ENCODE measurements at places on chromosomes 11 and 22.

- peak; percentile 52 for DNase-seq
Measured at GRCh38 chr22:33049119-33049729, 9.0 kb downstream of the SYN3 start.

- no peak for DNase-seq
Measured at GRCh38 chr11:34292111-34292510, 65.7 kb downstream of the ABTB2 start.

DNA sequence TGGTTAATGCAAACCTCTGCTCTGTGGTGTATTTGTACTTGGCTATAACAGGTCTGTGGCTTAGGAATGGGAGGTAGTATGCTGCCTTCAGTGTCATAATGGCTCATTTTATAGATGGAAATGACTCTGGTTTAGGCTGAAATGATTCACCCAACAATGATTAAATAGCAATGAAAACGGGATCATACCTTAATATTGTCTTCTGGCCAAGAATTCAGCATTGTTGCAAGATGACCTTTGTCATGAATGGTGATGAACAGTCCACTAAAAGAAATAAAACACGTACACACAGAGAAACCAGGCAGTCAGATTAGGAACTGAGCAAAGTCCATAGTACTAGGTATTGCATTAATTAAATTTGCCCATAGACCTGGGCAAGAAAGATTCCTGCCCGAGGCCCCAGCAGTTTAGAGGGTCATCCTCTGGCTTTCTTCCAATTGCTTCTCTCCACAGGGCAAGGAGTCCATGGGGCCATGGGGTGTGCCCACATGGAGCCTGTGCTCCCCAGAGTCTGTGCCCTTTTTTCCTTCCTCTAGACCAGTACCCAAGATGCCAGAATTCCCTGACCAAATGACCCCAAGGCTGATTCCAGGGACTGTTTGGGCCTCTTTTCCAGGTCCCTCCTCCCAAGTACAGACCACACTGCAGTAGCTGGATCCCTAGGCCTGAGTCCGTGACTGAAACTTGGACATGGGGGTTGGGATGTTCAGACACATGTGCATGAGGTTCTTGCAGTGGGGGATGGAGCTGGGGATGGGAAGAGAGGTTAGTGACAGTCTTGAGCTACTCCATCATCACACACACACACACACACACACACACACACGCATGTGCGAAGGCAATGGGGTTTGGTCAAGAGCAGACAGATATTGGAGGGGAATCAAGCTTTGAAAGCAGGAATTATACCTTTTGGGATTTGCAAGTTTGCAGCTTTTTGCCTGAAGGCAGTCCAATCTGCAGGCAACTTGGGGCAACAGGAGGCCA lies 134.2 kb downstream of the CCDC81 start:
- no peak for DNase-seq

DNA sequence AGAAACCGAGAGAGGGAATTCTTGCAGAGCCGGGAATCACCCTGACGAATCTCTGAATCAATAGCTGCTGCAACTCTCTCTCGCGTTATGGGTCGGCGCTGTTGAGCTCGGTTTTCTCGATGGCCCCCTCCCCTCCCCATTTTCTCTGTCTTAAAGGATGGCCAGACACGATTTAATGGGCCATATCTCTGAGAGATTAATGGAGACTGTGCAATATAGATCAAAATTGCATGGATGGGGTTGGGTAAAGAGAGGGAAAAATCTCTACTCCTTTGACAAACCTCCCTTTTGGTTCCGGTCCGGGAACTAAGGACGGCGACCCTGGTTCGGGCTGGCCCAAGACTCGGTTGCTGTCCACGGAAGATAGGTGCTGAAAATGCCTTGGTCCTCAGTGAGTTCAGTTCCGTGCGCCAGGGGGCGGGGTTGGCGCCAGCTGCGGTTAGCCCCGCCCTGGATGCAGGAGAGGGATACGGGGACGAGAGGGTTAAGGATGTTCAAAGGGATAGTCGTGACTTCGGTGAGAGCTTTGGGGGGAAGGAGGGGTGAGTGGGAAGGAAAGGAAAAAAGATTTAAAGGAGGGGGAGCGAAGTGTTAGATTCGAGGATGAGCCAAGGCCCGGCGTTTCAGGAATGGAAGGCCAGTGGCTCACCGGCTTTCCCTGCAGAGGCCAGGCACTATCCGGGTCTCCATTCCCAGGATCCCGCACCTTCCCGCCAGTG lies 103.6 kb upstream of the HSD17B12 start:
- no peak for DNase-seq

DNA sequence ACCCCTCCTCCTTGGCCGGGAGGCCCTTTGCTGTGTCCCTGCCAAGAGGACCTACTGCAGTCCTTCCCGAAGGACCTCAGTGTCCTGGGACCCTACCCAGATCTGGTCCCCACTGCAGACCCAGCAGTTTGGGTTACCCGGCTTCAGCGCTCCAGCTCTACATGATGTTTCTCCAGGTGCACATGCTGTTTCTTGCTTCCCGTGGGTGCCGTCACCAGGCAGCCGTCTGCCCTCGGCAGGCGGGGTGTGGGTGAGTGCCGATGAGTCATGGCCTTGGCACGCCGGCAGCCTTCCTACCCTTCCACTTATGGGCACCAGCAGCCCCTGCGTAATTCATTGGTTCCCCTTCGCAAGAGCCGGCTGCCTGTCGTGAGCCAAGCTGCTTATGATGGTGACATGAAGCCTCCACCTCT lies 101.8 kb downstream of the BCR start:
- DNase-seq: no peak

DNA sequence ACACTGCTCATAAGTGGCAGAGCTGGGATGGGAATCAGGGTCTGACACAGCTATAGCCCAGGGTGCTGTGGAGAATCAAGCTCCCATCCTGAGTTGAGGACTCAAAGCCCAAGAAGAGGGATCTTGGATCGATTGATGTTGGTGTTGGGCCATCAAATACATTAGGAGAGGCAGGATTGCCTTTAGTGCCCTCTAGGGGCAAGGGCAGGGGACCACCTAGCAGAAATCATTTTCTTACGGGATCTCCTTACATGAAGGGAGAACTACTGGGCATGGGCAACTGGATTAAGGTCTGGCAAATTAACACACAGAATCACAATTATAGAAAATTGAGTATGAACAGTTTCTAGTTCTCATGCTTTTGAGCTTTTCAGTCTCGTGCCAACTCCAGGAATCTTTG lies 24.9 kb upstream of the EMSY start:
- no peak for DNase-seq

GRCh38 chr22:18056161-18056666 lies 21.6 kb upstream of the PEX26 start:
- no peak for DNase-seq

- DNase-seq: no peak
Measured at GRCh38 chr11:113632981-113633380, 73.1 kb downstream of the TMPRSS5 start.

GRCh38 chr11:61554172-61554988 lies 26.5 kb downstream of the SYT7 start:
- peak; percentile 21 for DNase-seq

DNA sequence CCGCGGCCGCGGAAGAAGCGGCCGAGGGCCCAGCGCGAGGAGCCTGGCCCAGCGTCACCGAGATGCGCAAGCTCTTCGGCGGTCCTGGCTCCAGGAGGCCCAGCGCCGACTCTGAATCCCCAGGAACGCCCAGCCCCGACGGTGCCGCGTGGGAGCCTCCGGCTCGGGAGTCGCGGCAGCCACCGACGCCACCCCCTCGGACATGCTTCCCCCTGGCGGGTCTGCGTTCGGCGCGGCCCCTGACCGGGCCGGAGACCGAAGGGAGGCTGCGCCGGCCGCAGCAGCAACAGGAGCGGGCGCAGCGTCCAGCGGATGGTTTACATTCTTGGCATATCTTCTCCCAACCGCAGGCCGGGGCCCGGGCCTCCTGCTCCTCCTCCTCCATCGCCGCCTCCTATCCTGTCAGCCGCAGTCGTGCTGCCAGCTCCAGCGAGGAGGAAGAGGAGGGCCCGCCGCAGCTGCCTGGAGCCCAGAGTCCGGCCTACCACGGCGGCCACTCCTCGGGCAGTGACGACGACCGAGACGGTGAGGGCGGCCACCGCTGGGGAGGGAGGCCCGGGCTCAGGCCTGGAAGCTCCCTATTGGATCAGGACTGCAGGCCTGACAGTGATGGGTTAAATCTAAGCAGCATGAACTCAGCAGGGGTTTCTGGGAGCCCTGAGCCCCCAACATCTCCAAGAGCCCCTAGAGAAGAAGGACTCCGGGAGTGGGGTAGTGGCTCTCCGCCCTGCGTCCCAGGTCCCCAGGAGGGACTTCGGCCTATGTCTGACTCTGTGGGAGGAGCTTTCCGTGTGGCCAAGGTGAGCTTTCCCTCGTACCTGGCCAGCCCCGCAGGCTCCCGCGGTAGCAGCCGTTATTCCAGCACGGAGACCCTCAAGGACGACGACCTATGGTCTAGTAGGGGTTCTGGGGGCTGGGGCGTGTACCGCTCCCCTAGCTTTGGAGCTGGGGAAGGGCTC lies 1.2 kb downstream of the ARHGEF17 start:
- DNase-seq: no peak

- no peak for DNase-seq
Measured at GRCh38 chr11:3180869-3181268, 15.8 kb upstream of the OSBPL5 start.

- DNase-seq: no peak
Measured at GRCh38 chr11:124894606-124895430, 2.8 kb downstream of the ROBO4 start.

DNA sequence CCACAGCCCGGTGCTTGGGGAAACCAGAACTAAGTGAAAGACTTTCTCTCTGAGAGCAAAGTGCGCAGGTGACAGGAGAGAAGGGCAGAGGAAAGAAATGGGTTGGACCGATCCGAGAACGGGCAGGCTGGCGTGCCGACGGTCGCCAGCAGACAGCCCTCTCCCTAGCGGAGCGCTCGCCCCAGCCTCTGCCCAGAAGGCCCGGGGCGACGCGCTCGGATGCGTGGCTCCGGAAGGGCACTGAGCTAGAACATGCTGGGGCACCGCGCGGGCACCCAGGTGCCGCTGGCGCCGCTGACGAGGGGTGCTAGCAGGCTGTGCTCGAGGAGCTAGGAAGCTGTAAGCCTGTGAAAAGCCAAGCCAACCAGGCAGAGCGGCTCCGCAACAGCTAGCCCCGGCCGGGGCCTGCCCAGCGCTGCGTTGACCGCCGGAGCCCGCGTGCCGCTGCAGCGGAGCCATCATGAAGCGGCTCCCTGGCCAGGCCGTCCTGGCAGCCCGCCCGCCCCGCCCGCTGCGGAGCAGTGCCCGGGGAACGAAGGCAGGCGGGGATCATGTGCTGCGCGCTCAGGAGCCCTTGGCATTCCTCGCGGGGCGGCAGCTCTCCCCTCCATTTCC lies 22.1 kb upstream of the RRAS2 start:
- DNase-seq: peak; percentile 16

DNA sequence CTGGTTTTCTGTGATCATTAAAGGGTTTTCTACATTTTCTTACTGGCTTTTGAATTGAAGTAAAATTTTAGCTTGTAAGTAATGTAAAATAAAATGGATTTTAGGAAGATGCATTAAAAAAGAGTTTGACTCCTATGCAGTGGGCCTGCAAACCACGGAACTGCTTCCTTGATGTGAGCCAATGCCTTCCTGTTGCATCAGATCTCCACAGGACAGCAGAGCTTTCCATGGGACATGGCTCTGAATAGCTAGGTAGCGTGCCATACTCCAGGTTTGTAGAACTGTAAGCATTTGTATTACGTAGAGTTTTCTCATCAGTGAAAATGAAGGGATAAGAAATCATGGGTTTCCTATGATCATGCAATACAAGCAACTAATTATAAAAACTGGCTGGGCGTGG lies 133.4 kb downstream of the SWAP70 start:
- no peak for DNase-seq

DNA sequence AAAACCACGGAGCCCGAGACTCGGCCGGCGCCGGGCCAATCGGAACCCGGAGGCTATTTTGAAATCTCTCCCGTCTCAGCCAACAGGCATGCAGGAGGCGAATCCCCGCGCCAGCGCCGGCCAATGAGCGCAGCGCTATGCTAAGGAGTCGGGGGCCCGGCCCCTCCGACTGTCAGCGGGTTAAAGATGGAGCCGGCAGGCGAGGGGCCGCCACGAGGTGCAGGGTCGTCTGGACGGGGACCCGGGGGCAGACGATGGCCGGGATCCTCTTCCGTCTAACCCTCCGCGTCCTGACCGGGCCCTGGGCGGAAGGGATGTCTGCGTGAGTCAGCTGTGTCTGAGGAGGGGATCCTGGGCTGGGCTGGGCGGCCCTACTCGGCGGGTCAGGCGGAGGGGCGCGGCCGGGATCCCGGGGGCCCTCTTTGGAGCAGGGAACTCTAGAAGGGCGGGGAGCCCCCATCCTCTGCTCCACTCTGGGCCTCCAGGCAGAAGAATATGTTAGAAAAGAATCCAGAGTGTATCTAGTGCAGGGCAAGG lies 10.0 kb downstream of the SDF2L1 start:
- peak; percentile 81 for DNase-seq

- DNase-seq: no peak
Measured at GRCh38 chr11:64631675-64632074, 40.7 kb downstream of the SLC22A12 start.

DNA sequence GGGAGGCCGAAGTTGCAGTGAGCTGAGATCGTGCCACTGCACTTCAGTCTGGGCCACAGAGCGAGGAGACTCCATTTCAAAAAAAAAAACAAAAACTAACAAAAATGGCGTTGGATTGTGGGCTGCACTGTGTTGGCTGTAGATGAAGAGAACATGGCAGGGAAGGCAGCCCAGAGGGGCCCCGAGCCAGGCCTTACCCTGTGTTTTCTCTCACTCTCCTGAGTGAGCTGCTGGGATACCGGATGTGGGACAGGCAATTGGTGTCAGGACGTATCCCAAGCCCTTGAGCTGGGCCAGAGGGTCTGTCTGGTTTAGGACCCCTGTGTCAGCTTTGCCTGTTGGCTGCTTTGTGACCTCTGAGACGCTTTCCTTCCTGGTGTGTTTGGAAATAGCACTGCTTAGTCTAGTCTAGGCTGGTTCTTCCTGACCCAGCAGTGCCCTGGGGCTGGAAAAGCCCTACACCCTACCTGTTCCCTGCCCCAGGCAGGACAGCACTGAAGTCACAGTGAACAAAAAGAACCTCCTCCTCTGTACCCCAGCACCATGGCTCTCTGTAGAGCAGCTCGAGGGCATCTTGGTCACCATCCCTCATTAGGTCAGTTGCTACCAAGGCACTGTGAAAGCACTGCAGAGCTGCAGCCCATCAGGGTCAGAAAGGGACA lies 17.8 kb downstream of the CHADL start:
- no peak for DNase-seq

DNA sequence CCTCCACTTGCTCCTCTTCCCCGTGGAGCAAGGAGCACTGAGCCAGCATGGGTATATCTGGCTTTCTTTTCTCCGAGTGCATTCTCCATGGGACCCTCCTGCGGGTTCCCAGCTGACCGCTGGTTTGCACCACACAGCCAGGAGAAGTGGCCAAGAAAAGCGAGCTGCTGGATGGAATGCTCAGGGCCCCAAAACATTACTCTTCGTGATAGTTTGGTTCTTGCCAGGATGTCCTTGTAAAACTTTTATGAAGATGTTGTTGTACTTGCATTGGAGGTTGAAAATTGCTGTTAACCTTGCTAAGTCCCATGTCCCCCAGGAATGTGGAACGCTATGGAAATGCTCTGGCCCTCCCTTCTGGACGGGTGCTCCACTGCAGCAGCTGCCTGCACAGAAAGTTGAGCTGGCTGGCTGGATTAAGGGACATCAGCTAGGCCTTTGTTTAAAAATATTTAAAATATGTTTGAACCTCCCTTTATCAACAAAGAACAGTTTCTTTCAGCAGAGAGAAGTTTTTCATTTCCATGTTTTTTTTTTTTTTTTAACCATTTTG lies 68.7 kb downstream of the ZNRF3 start:
- no peak for DNase-seq
